Smooth muscle cell of the pulmonary artery (primary cell): ENCODE measurements at places on chromosomes 5 and 9. TPM values are rescaled to one million over a fixed set of nuclear protein-coding genes. Genes with fewer than 3 reads are reported as not detected.

Gene PCDHB4
- total RNA-seq, result 0.20 and 0.59 TPM in 2 replicates

Gene ADGRD2
- total RNA-seq, result not detected in 2 replicates

Gene BNIP1
- total RNA-seq, result 10.0 and 12.5 TPM in 2 replicates

Gene CCDC152
- 0.26 and 3.0 TPM in 2 replicates for total RNA-seq

Gene NUTM2F
- not detected in 2 replicates for total RNA-seq

Gene PCDHGA9
- 5.2 and 5.5 TPM in 2 replicates for total RNA-seq

Gene IL13
- not detected in 2 replicates for total RNA-seq

Gene SPATA6L
- total RNA-seq, result 0.39 and 0.46 TPM in 2 replicates

Gene STC2
- total RNA-seq, result 159 and 421 TPM in 2 replicates

Gene HTR1A
- total RNA-seq, result not detected in 2 replicates

Gene DRD1
- 0.33 and 1.2 TPM in 2 replicates for total RNA-seq

Gene RBM27
- total RNA-seq, result 26.1 and 28.0 TPM in 2 replicates

Gene CACNA1B
- total RNA-seq, result under 0.01 and 0.07 TPM in 2 replicates

Gene PCDHGA6
- 5.3 and 6.7 TPM in 2 replicates for total RNA-seq

Gene SLC6A7
- 0.20 TPM in 1 of 2 replicates, not detected in the other for total RNA-seq

Gene SPATA31D4
- not detected in 2 replicates for total RNA-seq

Gene NUDT12
- total RNA-seq, result 6.8 and 10.8 TPM in 2 replicates

Gene FGF1
- 4.1 and 10.4 TPM in 2 replicates for total RNA-seq

Gene PDGFRB
- total RNA-seq, result 195 and 656 TPM in 2 replicates

Gene DIRAS2
- 0.03 and 0.33 TPM in 2 replicates for total RNA-seq

Gene WASHC1
- 4.6 and 7.2 TPM in 2 replicates for total RNA-seq

Gene PCDHAC2
- total RNA-seq, result 0.43 and 1.3 TPM in 2 replicates

Gene IL9
- not detected in 2 replicates for total RNA-seq

Gene OR1Q1
- total RNA-seq, result 0.59 TPM in 1 of 2 replicates, not detected in the other

Gene HRCT1
- total RNA-seq, result 0.39 and 0.59 TPM in 2 replicates

Gene PPIC
- total RNA-seq, result 77.2 and 93.4 TPM in 2 replicates

Gene C5
- 5.1 and 5.3 TPM in 2 replicates for total RNA-seq

Gene PSD2
- 0.17 and 0.26 TPM in 2 replicates for total RNA-seq

Gene GPX3
- 29.7 and 56.0 TPM in 2 replicates for total RNA-seq
